ENCODE measurements at places on chromosomes 16 and 17. TPM values are rescaled to one million over a fixed set of nuclear protein-coding genes. Genes with fewer than 3 reads are reported as not detected.

DNA sequence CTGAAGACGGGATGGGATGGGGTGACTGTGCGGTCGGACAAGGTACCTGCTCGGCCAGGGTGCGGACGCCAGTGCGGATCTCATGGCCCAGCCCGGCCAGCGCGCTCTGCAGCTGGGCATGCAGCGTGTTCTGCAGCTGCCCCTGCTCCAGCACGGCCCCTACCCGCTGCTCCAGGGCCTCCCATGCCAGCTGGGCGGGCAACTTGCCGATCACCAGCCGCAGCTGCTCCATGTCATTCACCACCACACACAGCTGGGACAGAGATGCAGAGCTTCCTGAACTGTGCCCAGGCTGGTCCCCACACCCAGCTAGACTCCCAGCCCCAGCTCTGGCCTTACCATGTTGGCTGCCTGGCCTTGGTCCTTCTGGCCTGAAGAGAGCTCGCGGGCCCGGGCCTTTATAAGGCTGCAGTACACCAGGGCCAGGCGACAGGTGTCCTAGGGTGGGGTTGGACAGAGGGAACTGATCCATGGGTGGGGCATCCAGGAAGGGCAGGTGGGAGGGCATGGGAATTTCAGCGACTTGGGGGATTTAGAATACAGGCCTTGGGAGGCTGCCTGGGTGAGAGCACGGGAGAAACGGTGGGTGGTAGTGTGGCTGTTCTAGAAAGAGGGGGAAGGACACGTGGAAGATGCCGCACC lies 9.8 kb downstream of the UNC13D start:
- DNase-seq, result no peak

GRCh38 chr16:23448392-23448791 lies 4.6 kb downstream of the COG7 start:
- peak; percentile 61 for DNase-seq

GRCh38 chr17:74527081-74527480 lies 4.2 kb downstream of the CD300LB start:
- DNase-seq, result no peak

Gene DPEP1
- 0.50 TPM for total RNA-seq

- no peak for DNase-seq
Observed at GRCh38 chr17:44610871-44611270, 45.4 kb upstream of the MEIOC start.

Gene AANAT
- total RNA-seq, result 0.10 TPM

All from renal cortical epithelial cell (primary cell).